ENCODE measurements at places on chromosomes 5 and 9. TPM values are rescaled to one million over a fixed set of nuclear protein-coding genes. Genes with fewer than 3 reads are reported as not detected.

Gene IFNA21
- polyA plus RNA-seq, result not detected

Gene PHF24
- polyA plus RNA-seq, result 44.8 TPM

Gene TIGD6
- 11.2 TPM for polyA plus RNA-seq

Gene MYOT
- polyA plus RNA-seq, result 7.2 TPM

Gene BAAT
- polyA plus RNA-seq, result 0.13 TPM

Gene SPINK4
- polyA plus RNA-seq, result not detected

Gene JAKMIP2
- polyA plus RNA-seq, result 3.4 TPM

GRCh38 chr5:160455600-160455999 lies 33.9 kb downstream of the PTTG1 start:
- no peak for DNase-seq
- no peaks in the 10 kb centered on the region for H3K36me3 ChIP-seq
- H3K27ac ChIP-seq, result no peak overlapping the region
- H3K4me1 ChIP-seq, result no peaks in the 10 kb centered on the region
- no peaks in the 10 kb centered on the region for H3K27me3 ChIP-seq
- H3K4me3 ChIP-seq, result no peak overlapping the region

DNA sequence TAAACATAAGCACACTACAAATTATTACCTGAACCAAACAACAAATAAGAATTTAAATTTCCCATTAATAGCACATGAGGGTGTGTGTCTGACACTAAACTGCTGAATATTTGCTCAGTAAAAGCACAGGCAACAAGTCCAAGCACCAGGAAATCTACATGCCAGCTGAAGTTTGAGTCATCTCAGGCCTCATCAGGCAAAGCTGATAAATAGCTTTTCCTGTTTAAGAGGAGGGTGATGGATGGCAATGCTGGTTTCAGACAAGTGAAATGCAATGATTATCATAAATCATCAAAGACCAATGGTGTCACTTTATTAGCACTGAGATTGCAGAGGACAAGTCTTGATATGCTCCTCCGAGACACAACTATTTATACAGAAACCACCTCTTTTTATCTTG lies 1668.0 kb upstream of the C9orf72 start:
- no peak for DNase-seq
- H3K36me3 ChIP-seq, result no peaks in the 10 kb centered on the region
- no peaks in the 10 kb centered on the region for H3K27me3 ChIP-seq
- no peak overlapping the region for H3K27ac ChIP-seq

- peak overlapping the region; percentile 97 for H3K27ac ChIP-seq
- DNase-seq, result no peak
- H3K27me3 ChIP-seq, result no peaks in the 10 kb centered on the region
- peak overlapping the region; percentile 62 for H3K4me3 ChIP-seq
These were observed 1.3 kb upstream of the GNAQ start for GRCh38 chr9:78032730-78033457.

GRCh38 chr5:171525085-171525484 lies 105.6 kb downstream of the FGF18 start:
- no peak for DNase-seq
- no peaks in the 10 kb centered on the region for H3K27me3 ChIP-seq
- H3K36me3 ChIP-seq, result no peaks in the 10 kb centered on the region
- H3K4me1 ChIP-seq, result peaks cover 20% of the 10 kb centered on the region

GRCh38 chr9:134428559-134428958 lies 102.3 kb downstream of the RXRA start:
- H3K36me3 ChIP-seq, result no peaks in the 10 kb centered on the region
- DNase-seq, result no peak
- peaks cover 35% of the 10 kb centered on the region for H3K4me1 ChIP-seq
- no peaks in the 10 kb centered on the region for H3K27me3 ChIP-seq
- no peak overlapping the region for H3K4me3 ChIP-seq

GRCh38 chr9:14240537-14240936 lies 73.4 kb downstream of the NFIB start:
- H3K4me3 ChIP-seq, result no peak overlapping the region
- H3K4me1 ChIP-seq, result no peaks in the 10 kb centered on the region
- no peaks in the 10 kb centered on the region for H3K36me3 ChIP-seq
- DNase-seq, result no peak
- H3K27ac ChIP-seq, result no peak overlapping the region

DNA sequence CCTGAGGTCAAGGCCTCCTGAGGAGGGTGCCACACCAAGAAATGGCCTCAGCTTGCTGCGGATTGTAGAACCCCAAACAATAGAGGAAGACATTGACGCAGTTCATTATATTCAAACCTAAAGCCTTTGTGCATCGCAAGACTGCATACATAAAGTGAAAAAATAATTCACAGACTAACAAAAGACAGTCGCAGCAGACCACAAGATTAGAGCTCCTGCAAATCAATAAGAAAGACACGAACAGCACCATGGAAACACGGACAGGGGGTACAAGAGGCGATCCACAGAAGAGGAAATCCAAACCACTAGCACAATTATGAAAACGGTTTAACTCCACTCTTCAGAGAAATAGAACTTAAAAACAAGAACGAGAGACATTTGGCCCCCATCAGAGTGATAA lies 10.0 kb upstream of the TCOF1 start:
- H3K4me3 ChIP-seq, result no peak overlapping the region
- H3K4me1 ChIP-seq, result peaks cover 12% of the 10 kb centered on the region
- DNase-seq, result no peak

DNA sequence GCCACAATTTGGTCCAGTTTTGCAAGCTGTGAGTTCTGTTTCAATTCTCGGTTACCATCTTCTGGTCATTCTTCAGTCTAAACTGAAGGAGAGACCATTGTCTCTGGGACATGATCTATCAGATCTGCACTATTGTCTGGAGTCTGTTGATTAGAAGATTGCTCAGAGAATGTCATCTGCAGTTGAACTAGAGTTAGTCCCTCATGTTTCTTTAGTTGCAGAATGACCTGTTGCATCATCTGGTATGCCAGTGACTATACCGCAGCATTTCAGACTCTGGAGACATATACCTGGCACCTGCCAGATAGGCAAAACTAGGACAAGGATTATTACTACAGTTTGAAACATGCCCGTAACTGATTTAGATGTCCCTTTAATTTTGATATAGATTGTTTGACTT lies 194.8 kb downstream of the LRRC70 start:
- H3K4me1 ChIP-seq, result no peaks in the 10 kb centered on the region
- H3K27ac ChIP-seq, result no peak overlapping the region
- DNase-seq, result no peak
- H3K27me3 ChIP-seq, result no peaks in the 10 kb centered on the region
- H3K4me3 ChIP-seq, result no peak overlapping the region
- no peaks in the 10 kb centered on the region for H3K36me3 ChIP-seq

DNA sequence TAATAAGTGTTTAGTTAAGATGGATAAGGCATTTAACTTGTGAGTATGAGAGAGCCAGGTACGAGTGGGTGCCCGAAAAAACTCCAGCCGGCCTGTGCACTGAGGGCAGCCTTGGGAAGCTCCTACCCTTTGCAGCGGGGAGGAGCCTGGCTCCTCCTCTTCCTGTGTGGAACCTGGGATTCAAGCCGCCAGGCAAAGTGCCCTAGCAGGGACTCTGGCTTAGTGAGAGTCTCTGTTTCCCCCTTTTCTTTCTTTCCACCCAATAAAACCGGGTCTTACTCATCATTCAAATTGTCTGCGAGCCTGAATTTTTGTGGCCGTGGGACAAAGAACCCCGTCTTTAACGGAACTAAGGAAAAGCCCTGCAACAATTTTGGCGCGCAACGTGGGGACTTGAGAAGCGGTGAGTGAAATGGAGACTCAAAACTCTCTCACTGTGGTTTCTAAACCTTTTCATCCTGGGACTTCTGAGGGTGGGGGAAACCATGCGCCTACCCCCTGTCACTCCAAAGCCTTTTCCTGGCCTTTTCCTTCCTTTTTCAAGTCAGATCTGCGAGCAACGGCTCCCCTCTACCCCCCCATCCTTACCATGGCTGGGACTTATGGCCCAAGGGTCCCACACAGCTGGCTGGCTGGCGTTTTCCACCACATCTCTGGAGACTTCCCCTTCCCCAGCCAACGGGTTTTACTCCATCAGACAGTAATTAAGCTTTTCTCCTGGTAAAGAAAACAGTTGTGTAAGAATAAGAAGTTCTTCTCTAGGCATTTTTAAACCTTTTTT lies 535.7 kb upstream of the ACO1 start:
- no peaks in the 10 kb centered on the region for H3K36me3 ChIP-seq
- H3K4me1 ChIP-seq, result no peaks in the 10 kb centered on the region
- peak overlapping the region; percentile 10 for H3K4me3 ChIP-seq
- H3K27ac ChIP-seq, result no peak overlapping the region

GRCh38 chr9:36328798-36329411 lies 70.7 kb upstream of the GNE start:
- peak; percentile 64 for DNase-seq
- no peak overlapping the region for H3K27ac ChIP-seq
- H3K36me3 ChIP-seq, result no peaks in the 10 kb centered on the region
- H3K27me3 ChIP-seq, result no peaks in the 10 kb centered on the region
- no peak overlapping the region for H3K4me3 ChIP-seq

DNA sequence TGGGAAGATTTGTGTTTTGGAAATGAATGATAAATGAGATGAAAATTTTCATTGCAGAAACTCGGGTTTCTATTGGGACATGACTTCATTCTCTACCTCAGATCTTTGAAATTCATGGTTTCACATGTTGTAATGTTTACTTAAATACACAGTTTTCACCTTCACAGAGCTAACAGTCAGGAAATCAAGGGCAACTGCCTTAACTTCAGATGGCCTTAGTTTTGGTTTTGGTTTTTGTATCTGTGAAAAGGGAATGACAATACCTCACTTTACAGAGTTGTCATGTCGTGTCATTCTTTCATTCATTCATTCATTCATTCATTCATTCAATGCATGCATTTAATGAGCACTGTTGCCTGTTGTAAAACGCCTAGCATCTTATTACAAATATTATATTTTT lies 41.9 kb downstream of the NIM1K start:
- H3K4me1 ChIP-seq, result no peaks in the 10 kb centered on the region
- no peak for DNase-seq
- H3K27ac ChIP-seq, result no peak overlapping the region
- H3K36me3 ChIP-seq, result no peaks in the 10 kb centered on the region
- H3K27me3 ChIP-seq, result no peaks in the 10 kb centered on the region

DNA sequence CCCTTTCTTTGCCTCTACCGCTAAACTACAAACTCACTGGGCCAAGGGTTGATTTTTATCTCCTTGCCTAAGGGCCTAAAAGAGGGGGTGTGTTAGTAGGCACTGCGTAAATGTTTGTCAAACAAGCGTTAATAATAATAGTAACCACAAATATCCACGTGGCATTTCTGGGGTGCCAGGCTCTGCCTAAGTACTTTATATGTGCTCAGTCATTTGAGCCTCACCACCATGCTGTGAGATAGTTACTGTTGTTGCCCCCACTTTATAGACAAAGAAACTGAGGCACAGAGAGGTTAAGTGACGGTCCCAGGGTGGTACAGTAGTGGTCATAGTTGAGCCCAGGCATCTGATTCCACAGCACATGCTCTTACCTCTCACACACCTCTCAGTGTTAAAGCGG lies 52.4 kb downstream of the ERGIC1 start:
- H3K27ac ChIP-seq, result peak overlapping the region; percentile 64
- H3K4me1 ChIP-seq, result peaks cover 20% of the 10 kb centered on the region
- H3K27me3 ChIP-seq, result no peaks in the 10 kb centered on the region
- no peak for DNase-seq
- no peak overlapping the region for H3K4me3 ChIP-seq
- H3K36me3 ChIP-seq, result no peaks in the 10 kb centered on the region

GRCh38 chr9:2032234-2032633 lies 17.1 kb downstream of the SMARCA2 start:
- H3K27ac ChIP-seq, result no peak overlapping the region
- H3K4me1 ChIP-seq, result peaks cover 11% of the 10 kb centered on the region
- no peaks in the 10 kb centered on the region for H3K27me3 ChIP-seq
- no peak for DNase-seq

DNA sequence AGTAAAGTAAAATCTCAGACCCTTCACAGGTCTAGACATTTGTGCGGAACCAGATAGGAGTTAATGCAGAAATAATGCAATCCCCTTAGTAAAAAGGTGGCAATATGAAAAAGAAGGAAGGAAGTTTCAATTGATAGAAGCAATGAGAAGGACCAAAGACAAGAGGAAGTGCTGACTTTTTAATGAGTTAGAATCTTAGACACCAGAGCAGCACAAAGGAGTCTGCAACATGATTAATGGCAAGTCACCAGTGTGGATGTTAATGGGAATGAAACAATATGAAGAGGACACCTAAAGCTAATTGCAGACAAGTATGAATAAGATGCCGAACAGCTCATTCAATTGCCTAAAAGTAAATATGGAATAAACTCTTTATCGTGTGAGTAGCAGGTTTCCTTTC lies 50.9 kb downstream of the MEGF9 start:
- H3K4me3 ChIP-seq, result no peak overlapping the region
- H3K36me3 ChIP-seq, result no peaks in the 10 kb centered on the region
- H3K4me1 ChIP-seq, result no peaks in the 10 kb centered on the region
- no peak overlapping the region for H3K27ac ChIP-seq
- no peak for DNase-seq

DNA sequence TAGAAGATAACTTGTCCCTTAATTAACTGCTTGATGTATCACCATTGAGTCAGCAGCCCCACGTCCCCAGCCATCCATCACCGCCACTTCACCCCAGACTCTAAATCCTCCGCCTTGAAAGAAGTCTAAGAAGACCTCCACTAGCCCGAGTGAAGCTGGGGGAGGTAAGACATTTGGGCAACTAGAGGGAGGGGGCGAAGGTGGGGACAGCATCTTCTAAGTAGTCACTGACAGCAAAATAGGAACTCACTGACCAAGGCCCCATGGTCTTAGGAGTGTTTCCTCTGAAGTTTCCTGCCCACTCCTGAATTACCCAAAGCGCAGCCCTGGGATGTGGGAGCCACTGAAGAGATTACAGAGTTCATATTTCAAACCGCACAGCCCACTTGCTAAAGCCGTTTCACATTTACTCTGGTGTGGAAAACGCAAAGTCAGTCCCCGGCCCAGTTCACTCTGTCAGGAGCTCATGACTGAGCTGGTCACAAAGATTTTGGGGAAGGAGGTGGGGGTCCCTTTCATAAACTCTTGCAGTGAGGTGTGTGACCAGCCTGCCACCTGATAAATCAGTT lies 107.4 kb downstream of the LHFPL2 start:
- no peak overlapping the region for H3K4me3 ChIP-seq
- no peaks in the 10 kb centered on the region for H3K36me3 ChIP-seq
- no peak for DNase-seq
- no peaks in the 10 kb centered on the region for H3K27me3 ChIP-seq
- peaks cover 21% of the 10 kb centered on the region for H3K4me1 ChIP-seq

DNA sequence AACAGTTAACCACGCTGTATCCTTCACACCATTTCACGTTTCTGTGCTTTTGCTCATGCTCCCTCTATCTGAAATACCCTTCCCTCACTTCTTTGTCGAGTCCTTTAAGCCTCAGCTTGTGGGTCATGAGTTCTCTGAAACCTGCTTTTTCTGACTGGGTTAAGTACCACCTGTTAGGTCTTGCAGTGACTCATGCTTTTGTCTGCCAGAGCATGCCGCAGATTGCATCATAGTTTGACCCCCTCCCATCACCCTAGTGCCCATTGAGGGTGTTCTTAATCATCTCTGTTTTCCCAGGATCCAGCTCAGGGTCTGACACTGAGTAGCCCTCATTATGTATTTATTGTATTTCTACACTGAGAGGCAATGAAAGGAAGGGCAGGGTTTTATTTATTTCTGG lies 190.2 kb downstream of the ASTN2 start:
- no peak overlapping the region for H3K27ac ChIP-seq
- H3K36me3 ChIP-seq, result no peaks in the 10 kb centered on the region
- no peaks in the 10 kb centered on the region for H3K4me1 ChIP-seq
- DNase-seq, result no peak
- no peak overlapping the region for H3K4me3 ChIP-seq
